ENCODE measurements at places on chromosomes 5 and 9.

DNA sequence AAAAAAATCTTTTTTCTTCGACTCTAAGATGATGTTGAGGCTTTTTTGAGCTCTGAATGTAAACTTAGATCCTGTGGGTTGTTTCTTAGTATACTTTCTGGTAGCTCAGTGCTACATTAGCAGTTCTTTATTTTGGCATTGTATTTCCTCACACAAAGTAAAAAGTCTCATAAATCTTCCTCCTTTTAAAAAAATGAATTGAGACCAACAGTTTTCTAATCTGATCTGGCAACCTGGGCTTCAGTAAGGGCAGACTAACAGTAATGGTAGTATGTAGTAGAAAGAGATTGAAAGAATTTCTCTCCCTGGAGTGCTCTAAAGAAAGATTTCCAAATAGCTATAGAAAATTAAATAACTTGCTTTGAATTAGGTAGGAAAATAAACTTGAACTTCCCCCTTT lies 31.4 kb downstream of the ZCCHC7 start:
- DNase-seq, result no peak

DNA sequence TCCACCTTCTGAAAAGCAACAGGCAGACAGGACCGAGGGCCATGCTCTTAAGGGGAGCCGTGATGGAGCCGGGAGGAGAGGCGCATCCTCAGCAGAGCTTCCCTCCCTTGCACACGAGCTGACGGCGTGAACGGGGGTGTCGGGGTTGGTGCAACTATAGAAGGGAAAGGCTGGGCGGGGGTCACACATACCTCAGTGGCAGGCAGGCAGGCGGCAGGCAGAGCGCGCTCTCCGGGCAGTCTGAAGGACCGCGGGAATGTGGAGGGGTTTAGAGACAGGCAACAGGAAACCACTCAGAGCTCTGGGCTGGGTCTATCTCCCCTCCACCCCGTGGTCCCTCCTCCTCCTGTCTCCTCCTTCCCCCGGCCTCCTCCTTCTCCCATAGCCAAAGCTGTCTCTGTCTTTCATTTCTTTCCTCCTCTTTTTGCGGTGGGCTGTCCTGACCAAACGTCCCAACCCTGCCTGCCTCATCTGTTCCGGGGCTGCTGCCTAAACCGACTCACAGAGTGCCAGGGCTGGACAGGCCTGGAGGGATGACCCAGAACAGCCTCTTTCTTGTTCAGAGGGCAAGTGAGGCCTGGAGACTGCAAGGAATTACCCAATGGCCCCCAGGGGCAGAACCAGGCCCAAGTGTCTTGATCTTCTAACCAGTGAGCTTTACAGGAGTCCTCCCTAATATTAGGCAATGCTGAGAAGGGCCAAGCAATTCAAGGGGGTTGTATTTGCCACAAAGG lies at the start of gene SPARC:
SPARC (minus strand) TSS at position 242 of the 734 bp plus-strand sequence. CDS start 10,727 bp downstream, outside the sequence.
- DNase-seq, result peak; percentile 95

DNA sequence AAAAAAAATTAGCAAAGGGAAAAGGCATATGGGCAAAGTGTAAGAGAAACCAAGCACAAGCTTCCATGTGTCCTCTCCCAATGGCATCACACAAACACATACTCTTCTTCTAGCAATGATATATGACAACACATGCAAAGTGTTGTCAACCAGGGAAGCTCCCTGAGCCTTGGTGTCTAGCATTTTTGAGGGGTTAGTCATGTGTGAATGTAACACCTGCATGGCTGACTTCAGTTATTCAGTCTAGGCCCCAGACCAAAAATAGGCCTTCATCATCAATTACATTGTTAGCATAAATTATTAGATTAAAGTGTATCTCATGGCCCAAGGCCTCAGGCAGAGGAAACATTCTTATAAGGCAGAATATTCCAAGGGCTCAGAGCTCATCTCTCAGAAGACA lies 450.0 kb downstream of the TLE1 start:
- DNase-seq, result no peak

DNA sequence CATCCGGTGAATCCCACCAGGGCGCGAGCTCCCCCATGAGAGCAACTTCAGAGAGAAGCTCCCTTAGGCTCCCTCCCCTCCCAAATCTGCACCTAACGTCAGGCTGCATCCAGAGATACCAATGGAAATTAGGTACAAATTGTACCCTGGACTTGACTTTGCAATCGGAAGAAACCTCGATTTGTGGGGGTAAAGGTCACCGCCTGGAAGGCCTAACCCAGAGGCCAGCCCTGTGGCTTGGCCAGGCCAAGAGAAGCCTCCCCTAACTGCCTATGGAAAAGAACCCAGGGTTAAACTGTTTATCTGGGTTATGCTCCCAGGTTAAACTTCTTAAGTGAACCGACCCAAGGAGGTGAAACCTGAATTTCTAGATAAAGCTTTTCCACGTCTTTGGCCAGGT lies 80.4 kb downstream of the GTF3C4 start:
- DNase-seq, result no peak

DNA sequence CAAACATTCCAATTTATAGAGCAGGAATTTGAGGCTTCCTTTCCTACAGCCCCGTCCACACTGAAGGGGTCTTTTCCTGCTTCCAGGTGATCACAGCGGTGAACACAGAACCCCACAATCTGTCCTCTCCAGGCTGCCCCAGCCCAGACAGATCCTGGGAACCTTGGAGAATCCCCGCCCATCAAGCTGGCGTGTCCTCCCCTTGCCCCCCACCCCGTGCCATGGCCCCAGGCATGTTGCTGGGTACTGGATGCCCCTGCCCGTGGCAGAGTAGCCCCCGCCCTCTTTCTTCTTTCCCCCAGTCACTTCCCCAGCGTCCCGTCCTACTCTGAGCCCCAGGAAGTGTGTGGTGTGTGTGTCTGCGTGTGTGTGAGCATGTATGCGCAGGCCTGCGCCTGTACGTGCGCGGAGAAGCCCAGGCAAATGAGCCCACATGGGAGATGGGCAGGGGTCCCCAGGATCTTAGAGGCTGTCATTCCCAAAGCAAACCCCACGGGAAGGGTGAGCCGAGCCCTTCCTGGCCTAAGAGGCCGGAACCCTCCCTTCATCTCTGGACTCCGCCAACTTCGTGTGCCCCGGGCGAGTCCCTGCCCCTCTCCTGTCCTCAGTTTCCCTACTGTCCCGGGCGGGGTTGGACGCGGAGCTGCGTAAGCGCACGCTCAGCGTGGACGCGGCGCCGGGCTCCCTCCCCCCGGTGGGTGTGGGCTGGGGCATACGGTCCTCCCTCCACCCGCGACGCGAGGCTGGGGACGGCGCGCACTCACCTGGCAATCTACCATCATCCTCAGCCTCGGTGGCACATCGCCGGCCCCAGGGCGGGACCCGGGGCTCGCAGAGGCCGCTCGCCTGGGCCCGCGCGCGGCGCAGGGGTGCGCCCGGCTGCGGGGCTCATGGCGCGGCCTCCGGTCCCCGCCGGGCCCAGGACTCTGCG lies 15.2 kb downstream of the GBGT1 start:
- DNase-seq, result no peak

DNA sequence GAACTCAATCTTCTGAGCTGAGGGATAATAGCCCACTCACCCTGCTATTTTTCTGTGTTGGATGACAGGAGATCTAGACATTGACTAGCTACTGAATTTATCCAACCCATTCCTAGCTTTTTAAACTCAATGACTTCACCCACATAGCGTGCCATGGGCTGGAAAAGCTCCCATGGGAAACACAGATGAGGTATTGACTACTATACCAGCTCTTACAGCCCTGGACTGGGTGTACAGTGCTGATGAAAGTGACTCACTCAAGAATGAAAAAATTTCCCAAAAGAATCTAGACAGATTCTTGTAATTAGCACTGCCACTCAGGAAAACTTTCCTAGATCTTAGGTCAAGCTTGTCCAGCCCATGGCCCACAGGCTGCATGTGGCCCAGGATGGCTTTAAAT lies 72.7 kb upstream of the NREP start:
- peak; percentile 16 for DNase-seq

DNA sequence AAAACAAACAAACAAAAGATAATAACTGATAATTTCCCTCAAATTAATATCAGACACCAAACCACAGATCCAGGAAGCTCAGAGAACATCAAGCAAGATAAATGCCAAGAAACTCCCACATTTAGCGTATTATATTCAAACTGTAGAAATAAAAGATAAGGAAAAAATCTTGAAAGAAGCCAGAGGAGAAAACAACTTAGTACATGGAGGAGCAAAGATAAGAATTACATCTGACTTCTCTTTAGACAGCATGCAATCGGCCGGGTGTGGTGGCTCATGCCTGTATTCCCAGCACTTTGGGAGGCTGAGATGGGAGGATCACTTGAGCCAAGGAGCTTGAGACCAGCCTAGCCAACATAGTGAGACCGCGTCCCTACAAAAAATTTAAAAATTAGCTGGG lies 17.2 kb upstream of the MLANA start:
- no peak for DNase-seq

GRCh38 chr9:79681576-79681975 lies 109.8 kb downstream of the TLE4 start:
- DNase-seq, result no peak

- DNase-seq, result no peak
Measured at GRCh38 chr9:20479419-20480155, 142.7 kb downstream of the MLLT3 start.

DNA sequence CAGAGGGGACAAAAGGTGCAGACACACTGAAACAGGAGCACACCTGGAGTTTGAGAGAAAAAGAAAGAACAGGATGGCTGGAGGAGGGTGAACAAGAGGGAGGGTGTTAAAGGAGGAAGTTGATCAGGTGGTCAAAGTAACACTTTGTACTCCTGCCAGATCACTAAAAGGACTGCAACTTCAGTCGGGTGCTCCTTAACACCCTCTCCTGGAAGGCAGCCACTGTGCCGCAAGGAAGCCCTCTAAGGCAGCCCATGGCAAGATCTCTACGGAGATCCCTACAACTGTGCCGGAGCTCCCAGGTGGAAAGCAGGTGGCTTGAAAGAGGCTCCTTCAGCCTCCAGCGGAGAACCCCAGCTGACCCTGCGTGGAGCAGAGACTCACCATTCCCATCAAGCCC lies 124.4 kb upstream of the MSX2 start:
- DNase-seq, result no peak

- DNase-seq, result no peak
Measured at GRCh38 chr5:8349855-8350254, 480.9 kb downstream of the MTRR start.

- DNase-seq, result no peak
Measured at GRCh38 chr5:148981353-148981752, 81.5 kb downstream of the SH3TC2 start.

- no peak for DNase-seq
Measured at GRCh38 chr9:137918331-137919094, 40.9 kb downstream of the CACNA1B start.

GRCh38 chr5:154647114-154647760 lies 107.9 kb upstream of the LARP1 start:
- no peak for DNase-seq

DNA sequence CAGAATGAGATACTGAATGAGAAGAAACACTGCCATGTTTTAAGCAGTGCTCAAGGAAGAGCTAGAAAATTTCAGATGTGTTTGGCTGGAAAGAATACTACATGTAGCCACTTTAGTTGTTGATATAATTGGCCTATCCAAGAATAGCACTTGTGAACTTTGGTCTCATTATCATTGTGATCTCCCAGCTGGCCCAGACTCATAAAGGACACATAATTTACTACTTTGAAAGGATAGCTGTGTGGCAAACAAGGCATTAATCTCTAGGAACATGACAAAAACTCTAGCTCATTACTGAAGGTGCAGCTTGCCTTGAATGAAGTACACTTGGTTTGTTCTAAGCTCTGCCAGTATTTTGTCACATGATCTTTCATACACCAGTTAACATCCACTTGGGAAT lies 356.3 kb downstream of the CSNK1G3 start:
- no peak for DNase-seq

DNA sequence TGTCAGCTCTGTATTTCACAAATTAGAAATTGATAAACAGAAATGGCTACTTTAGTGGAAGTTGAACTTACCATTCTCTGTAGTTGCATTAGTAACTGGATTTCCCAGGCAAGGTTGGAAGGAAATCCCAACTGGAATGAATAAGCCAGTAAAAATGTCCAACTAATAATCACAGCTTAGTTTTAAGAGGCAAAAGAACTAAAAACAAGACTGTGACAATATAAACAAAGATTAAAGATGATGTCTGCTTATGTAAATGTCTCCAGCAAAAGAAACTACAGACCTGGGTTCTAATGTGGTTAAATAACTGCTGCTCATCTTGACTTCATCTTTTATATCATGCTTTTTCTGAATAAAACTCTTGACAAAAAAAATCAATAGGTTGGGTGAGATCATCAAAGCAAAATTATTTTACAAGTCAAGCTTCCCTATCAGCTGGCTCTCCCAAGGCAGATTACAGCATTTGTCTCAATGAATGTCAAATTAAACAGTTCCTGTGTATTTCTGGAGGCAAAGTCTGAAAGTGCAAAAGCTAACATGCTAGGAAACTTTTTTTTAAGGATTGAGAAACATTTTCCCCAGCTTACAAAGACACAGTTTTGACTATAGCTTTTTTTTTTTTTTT lies 62.3 kb upstream of the HMHB1 start:
- DNase-seq, result no peak

- DNase-seq, result peak; percentile 57
Measured at GRCh38 chr5:172559004-172559932, 81.8 kb upstream of the NEURL1B start.

DNA sequence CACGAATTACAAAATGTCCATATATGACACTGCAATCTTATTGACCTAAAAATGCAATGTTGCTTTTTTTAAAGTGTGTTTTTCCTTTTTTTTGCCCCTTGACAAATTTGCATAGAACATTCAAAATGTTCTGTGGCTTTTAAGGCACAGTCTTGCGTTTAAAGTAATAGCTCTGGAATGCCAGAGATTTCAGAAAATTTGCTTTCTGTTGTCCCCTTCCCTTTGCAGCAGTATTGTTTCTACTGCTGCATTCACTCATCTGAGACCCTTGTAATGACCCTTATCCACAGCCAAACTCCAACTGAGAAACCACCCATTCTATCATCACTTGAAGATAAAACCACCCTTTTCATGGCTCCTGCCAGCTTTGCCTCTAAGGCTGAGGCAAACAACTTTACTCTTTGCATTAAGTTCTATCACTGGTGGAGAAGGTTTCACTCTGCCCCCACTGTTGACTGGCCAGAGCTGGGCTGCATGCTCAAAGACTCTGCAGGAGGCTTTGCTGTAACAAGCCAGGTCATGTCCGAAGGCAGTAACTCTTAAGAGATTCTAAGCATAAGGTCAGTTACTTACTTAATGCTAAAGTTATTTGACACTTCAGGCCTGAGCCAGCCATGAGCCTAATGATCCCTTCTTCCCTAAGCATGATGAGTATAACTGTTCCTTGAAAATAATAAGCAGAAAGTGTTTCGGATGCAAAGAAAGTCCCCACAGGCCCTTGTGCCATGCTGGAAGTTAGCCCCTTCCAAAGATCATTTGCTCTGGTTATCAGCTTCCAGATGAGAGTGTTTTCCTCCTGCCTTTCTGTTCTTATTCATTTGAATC lies 101.9 kb downstream of the CD180 start:
- peak; percentile 53 for DNase-seq

GRCh38 chr9:69086769-69087168 lies 51.2 kb downstream of the FXN start:
- DNase-seq, result no peak

- peak; percentile 32 for DNase-seq
Measured at GRCh38 chr5:69414885-69415583, at the start of gene MARVELD2. TSS of gene MARVELD2 (plus strand) at chr5:69415116. CDS start at chr5:69419386, 4,270 bp downstream.

GRCh38 chr5:84285641-84286637 lies 98.7 kb downstream of the EDIL3 start:
- no peak for DNase-seq

GRCh38 chr5:179427032-179427675 lies 81.9 kb upstream of the ADAMTS2 start:
- DNase-seq, result no peak

GRCh38 chr9:28471261-28471660 lies 898.0 kb upstream of the C9orf72 start:
- no peak for DNase-seq

- DNase-seq, result no peak
Measured at GRCh38 chr5:95620870-95621838, 1.3 kb downstream of the GPR150 start.

- no peak for DNase-seq
Measured at GRCh38 chr9:127676638-127677037, 30.1 kb upstream of the CFAP157 start.
